DMS153 (cell line): ENCODE measurements at places on chromosomes 5 and 9.

GRCh38 chr9:20242510-20243189 lies 379.6 kb downstream of the MLLT3 start:
- DNase-seq: no peak

GRCh38 chr5:176180339-176180738 lies 57.9 kb upstream of the SIMC1 start:
- DNase-seq: no peak

DNA sequence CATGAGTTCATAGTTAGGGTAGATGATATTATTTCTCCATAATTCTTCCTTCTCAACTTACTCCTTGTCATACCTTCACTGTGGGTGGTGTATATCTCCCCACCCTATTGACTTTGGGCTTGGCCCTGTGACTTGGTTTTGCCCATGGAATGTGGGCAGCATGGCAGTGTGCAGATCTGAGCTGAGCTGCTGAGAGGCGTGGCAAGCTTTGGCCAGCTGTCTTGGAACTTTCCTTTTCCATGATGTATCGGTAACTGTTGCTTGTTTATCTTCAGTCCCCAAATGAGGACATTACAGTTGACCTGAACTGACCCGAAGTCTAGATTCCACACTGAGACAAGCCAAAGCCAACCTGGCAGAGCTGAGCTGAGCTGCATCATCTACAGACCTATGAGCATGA lies 70.4 kb downstream of the RALGPS1 start:
- no peak for DNase-seq

DNA sequence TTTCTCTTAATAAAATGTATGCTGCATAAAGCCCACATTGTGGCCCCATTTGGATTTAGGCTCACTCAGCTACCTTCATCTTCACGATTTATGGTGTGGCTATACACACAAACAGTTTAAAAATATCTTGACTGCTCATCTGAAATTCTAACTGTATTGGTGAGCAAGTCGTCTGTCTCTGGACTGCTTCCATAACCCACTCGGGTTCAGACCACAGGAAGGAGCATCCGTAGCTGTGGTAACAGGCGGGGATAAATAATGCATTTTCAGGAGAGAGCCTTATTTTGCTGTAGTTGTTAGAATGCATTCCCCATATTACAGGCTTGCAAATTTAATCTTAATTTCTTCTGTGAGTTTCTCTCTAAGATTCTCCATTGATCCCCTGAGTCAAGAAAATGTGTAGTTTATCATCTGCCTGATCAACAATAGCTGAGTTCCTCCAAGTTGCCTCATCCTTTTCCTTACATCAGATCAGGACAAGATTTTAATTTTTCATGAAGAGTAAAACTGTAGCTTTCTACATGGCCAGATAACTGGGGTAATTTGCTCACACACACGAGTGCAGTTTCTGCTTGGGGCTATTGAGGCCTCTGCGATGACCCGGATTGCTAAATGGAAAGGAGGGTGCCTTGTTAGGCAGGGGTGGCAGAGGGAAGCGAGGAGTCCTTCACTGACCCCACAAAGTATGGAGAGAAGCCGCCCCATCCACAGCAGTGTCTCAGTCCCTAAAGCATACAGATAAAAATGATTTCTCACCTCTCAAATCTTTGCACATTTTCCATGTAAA lies 133.9 kb downstream of the FSTL4 start:
- no peak for DNase-seq

GRCh38 chr5:86008704-86009103 lies 609.0 kb upstream of the COX7C start:
- no peak for DNase-seq

- DNase-seq: no peak
Measured at GRCh38 chr5:120258123-120258522, 206.0 kb upstream of the PRR16 start.

- no peak for DNase-seq
Measured at GRCh38 chr9:81530846-81531245, 158.5 kb downstream of the TLE1 start.

DNA sequence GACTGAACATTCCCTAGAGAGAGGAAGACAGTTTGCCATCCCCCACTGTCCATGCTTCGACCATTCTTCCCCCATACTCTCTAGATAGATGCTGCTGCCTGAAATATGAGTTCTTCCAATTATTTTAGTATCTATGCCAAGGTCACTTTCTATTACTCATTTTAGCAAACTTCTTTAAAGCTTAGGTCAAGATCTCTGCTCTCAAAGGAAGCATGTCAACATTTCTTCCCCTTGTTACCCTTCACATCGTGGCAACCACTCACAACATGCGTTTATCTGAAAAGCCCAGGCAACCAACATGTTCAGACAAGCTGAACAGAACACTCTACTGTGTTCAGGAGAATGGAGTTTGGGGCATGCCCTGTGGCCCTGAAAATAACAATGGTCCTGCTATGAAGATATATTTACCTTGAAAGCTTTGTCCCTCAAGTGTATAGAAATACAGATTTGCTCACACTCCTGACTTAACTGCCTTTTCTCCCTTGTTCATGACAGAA lies 138.4 kb upstream of the KIF2A start:
- peak; percentile 63 for DNase-seq

- DNase-seq: no peak
Measured at GRCh38 chr5:11000515-11001353, 239.7 kb upstream of the DAP start.

DNA sequence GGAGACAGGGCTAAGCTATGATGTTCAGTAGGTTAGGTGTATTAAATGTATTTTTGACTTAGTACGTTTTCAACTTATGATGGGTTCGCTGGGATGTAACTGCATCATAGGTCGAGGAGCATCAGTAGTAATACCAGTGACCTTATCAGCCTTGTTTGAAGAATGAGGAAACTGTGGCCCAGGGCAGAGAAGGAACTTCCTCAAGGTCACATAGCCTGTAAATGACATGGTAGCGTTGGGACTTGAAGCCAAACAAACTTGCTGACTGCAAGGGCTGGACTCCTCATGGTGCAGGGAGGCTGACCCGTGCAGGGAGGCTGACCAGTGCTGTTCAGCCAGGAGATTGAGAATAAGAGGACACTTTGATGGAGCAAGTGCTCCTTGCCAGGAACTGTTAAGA lies 21.3 kb upstream of the PTPN3 start:
- DNase-seq: no peak

- no peak for DNase-seq
Measured at GRCh38 chr5:93193431-93194347, 387.3 kb downstream of the NR2F1-AS1 start.

DNA sequence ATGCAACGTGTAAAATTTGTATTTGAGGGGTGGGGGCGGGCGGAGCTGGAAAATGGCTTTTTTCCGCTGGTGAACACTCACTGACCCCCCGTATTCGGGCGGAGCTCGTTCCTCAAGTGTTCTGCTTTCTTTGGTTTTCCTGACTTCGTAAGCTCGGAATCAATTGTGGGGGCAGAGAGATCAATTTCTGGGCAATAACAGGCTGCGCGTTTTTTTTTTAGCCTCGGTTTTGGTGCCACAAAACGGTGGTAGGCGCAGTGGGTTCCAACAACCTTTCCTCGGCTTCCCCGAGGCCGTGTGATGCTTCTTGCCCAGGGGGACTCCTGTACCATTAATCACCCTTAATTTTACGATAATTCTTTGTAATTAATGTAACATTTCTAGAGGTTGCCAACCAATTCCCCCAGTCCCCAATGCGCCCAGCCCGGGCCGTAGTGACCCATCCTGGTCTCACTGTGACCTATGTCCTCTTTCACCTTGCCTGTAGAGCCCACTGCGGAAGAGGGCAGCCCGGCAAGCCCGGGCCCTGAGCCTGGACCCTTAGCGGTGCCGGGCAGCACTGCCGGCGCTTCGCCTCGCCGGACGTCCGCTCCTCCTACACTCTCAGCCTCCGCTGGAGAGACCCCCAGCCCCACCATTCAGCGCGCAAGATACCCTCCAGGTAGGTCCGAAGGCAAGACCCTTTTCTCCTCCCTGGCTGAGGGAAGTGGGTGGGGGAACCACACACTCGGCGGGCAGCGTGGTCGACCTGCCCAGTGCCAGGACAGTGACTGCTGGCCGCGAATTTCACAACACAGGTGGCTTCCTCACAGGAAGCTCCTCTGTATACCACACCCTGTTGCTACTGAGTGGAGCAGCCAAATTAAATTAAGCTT lies 3.7 kb downstream of the NR4A3 start:
- no peak for DNase-seq
